ENCODE measurements at places on chromosomes 1 and 21.

DNA sequence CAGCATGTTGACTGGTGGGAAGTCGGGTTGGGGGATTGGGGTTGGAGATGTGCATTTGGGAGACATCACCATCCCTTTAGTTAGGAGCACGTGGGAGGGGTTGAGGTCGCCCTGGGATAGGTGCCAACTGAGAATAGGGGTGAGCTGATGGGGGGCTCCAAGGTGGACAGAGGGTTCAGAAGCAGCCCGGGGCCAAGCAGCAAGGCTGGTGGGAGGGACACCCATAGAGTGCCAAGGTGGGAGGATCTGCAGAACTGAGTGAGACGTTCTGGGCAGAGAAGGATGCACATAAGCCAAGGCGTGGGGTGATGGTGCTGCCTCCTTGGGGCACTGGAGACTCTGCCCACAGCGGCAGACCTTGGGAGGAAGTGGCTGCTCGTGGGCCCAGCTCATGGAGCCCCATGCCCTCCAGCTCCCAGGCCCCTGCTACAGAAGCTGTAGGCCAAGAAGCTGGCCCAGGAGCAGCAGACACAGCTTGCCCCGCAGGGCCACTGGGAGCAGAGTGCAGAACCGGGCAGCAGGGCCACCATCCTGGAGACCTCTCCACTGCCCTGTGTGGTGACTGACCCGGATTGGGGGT is 31.4 kb upstream of the PKP1 start:
- no peak for DNase-seq

GRCh38 chr1:179743679-179744400 is 749 bp downstream of the FAM163A start:
- no peak for DNase-seq

- DNase-seq, result no peak
Observed at GRCh38 chr1:19124273-19124672, 85.8 kb downstream of the UBR4 start.

GRCh38 chr1:25687221-25688017 is 70.8 kb downstream of the MAN1C1 start:
- DNase-seq, result no peak

DNA sequence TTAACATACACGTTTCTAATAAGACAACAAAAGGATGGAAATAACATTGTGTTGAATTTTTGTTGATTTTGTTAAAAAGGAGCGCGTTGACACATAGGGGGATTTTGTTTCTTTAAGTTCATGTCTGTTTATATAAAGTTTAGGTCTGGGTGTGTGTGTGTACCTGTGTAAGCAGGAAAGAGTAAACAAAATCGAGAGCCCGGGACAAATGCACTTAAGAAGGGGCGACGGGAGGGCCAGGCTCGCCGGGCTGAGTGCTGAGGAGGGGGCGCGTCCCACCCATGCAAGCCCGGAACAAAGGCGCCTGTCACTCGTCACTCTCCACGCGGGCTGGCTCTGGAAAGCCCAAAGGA is 28.8 kb upstream of the TRIM17 start:
- no peak for DNase-seq
